GM23338 (cell line): ENCODE measurements at places on chromosomes 2 and 18. TPM values are rescaled to one million over a fixed set of nuclear protein-coding genes. Genes with fewer than 3 reads are reported as not detected.
A peak's percentile ranks its signal among the peaks of the same experiment; 100 is the strongest.

- no peak for DNase-seq
Observed at GRCh38 chr2:70771446-70771845, 3.4 kb upstream of the ADD2 start.

DNA sequence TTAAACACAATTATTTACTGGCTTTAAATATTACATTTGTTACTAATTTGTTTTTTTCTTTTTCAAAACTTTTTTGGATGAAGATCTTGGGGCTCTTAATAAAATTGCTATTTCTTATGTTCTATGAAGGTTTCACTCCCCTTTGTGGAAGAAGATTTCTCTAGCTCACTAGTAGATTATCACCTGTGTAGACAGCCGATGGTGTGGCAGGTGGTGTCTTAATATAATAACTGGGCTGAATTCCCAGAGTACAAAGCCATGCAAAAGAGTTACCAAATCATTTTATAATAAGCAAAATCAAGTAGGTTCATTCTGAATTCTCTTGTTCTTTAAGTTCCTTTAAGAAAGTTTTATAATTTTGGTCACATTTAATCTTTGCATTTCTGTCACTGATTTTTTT is 233.7 kb downstream of the CCDC102B start:
- no peak for DNase-seq

- DNase-seq = peak; percentile 50
Observed at GRCh38 chr2:190627448-190628412, 21.2 kb upstream of the NAB1 start.

Gene MEP1B
- polyA plus RNA-seq = not detected in 2 replicates

Gene GYPC
- 29.7 and 31.2 TPM in 2 replicates for polyA plus RNA-seq

Gene SERPINB11
- polyA plus RNA-seq = not detected in 2 replicates

Gene NIFK
- polyA plus RNA-seq = 263 and 289 TPM in 2 replicates
